Hindlimb muscle (tissue), 1 donor: ENCODE measurements at places on chromosomes 1 and 21. TPM values are rescaled to one million over a fixed set of nuclear protein-coding genes. Genes with fewer than 3 reads are reported as not detected.

DNA sequence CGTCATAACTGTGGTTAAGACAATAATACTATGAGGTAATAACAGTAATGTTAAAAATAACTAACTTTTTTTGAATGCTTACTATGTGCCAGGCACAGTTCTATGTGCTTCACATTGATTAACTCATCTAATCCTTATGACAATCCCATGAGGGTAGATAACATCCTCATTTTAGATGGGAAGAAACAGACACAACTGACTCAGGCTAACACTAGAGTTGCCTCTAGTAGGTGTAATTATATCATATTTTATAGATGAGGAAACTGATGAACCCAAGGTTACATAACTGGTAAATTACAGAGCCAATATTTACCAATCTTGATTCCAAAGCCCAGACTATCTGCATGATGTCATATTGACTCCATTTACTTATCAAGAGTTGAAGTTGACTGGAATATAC is 23.5 kb downstream of the SERPINC1 start:
- DNase-seq: no peak

The RGS13 gene
- 0.15 TPM for polyA plus RNA-seq

GRCh38 chr1:94999456-95000131 is 72.7 kb upstream of the CNN3 start:
- peak; percentile 59 for DNase-seq

The GBP3 gene
- 3.8 TPM for polyA plus RNA-seq

GRCh38 chr1:43774359-43774758 is 67.0 kb downstream of the ST3GAL3 start:
- no peak for DNase-seq

GRCh38 chr21:16644685-16645084 is 868.2 kb upstream of the CXADR start:
- DNase-seq: no peak

DNA sequence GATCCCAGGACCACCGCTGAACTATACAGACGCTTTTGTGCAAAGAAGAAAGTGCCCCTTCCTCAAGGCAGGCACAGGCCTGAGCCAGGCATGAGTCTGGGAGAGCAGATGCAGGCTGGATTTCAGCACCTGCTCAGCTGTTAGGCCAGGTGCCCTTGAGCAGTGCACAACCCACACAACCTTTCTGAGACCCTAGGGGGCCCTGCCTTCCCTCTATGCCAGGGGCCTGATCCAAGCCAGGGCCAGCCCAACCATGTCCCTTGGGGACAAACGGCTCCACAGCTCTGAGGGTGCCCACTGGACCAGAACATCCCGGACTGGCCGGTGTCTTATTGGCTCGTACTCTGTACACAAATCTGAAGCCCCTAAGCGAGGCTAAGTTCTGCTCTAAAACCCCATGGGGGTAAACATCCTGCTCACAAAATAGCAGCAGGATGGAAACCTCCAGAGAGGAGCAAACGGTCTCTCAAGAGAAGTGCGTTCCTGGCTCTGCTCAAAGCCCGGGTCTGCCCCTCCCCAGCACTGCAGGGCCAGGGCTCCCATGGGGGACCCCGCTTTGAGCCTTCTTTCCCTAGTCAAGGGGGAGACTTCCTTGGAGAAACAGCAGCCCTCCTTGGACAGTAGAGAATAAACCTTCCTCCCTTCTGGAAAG is 275.1 kb downstream of the NPHP4 start:
- no peak for DNase-seq

GRCh38 chr1:110872366-110872744 is 593 bp upstream of the CD53 start:
- no peak for DNase-seq

DNA sequence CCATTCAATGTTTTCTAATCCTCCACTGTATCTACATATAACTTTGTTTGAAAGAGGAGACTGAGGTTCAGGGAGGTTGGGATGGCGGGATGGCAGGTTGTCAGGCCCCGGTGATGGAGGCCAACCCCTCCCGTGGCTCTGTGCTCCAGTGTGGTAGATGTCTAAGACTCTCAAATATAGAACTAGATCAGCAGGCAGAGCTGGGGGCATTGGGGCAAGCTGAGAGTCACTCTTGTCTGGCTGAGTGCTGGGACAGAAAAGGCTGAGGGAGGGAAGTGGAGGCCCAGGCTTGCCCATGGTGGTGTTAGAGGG is 1.7 kb downstream of the IL6R start:
- DNase-seq: no peak

- no peak for DNase-seq
These were observed 2.7 kb downstream of the RHBG start for GRCh38 chr1:156371553-156372264.

The TNFRSF4 gene
- polyA plus RNA-seq: 3.2 TPM

The SPATA6 gene
- 10.8 TPM for polyA plus RNA-seq

- DNase-seq: no peak
These were observed 23.5 kb upstream of the NPL start for GRCh38 chr1:182766050-182766449.

DNA sequence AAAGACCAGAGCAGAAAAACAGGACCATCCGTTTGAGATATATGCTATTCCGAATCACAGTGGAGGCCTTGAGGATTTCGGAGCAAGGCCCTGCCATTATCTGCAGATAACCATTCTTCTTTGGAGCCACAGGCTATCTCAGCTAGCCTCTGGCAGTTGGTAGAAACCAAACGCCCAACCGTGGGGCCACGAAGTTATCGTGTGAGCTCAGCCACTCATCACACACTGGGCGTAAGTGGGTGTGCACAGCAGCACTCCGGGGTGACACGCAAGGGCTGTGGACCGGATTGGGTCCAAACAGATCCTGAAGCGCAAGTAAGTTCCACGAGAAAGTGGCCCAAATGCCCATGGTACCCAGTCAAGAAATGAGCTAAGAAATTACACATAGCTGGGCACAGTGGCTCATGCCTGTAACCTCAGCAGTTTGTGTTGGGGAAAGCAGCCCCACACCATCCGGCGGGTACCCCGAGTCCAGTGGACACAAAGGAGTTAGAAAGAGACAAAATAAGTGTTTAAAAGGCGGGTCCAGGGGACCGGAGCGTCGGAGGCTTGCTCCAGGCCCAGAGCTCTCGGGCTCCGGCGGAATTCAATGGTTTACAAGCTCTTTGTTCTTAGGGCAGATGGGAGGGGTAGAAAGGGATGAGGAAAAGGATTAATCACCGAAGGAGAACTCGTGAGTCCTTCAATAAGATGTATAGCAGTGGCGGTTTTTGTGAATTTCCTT is 130.6 kb downstream of the LIPI start:
- no peak for DNase-seq

GRCh38 chr1:164771619-164772361 is 212.8 kb downstream of the PBX1 start:
- DNase-seq: no peak

The OR2T29 gene
- not detected for polyA plus RNA-seq
